Adrenal gland (tissue), 19 donors: ENCODE measurements at places on chromosomes 6 and 20.

GRCh38 chr6:25181350-25181724 lies 97.8 kb upstream of the CARMIL1 start:
- DNase-seq: no peak

- DNase-seq: peak; percentile 40
Measured at GRCh38 chr6:14638906-14639761, 521.6 kb downstream of the CD83 start.

DNA sequence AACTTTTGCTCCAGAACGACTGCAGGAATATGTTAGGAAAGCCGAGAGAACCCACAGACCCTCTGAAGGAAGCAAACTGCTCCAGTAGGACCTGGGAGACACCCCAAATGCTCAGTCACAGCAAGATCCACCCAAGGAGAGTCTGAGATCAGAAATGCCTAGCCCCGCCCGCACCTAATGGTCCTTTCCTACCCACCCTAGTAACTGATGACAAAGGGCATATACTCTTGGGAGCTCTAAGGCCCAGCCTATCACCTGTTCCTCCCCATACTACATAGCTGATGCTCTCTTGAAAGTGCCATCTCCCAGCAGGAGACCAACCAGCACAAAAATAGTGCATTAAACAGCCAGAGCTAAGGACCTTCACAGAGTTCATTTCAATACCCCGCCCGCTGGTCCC lies 67.6 kb downstream of the CD2AP start:
- DNase-seq: no peak

- no peak for DNase-seq
Measured at GRCh38 chr6:37636801-37637561, 60.7 kb downstream of the MDGA1 start.

GRCh38 chr20:38055294-38055693 lies 21.7 kb downstream of the RPRD1B start:
- no peak for DNase-seq

DNA sequence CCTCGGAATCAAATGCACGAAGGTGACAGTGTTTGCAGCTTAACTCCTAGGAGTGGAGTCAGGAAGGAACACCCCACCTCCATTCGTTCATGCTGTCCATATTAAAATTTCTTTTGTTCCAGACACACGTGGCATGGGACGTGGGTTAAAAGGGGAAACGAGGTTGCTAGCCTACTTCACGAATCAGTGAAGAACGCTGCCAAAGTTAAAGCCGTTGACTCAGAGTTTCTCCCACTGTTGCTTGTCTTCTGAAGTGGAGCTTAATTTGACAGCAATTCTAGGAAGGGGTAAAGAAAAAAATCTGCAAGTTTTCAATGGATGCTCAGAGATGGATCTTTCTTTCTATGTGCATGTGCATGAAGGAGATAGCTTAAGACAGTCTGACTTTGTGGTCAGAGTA lies 499.1 kb downstream of the CD83 start:
- no peak for DNase-seq

DNA sequence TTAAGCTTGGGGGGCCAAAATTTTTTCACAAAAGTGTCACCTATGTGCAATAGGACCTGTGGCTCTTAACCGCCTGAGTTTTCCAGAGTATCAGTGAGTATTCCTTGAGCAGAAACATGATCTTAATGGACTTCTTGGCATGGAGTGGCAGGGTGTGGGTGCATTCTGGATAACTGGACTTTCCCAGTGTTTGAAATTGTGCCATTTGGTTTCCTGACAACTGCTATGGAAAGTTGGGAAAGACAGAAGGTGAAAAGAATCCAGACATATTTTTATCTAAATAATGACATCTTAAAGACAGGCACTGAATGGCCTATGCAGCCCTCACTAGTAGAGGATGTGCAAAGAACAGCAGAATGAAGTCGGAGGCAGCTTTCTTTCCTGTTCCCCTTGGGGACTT lies 34.3 kb upstream of the ADTRP start:
- DNase-seq: no peak

DNA sequence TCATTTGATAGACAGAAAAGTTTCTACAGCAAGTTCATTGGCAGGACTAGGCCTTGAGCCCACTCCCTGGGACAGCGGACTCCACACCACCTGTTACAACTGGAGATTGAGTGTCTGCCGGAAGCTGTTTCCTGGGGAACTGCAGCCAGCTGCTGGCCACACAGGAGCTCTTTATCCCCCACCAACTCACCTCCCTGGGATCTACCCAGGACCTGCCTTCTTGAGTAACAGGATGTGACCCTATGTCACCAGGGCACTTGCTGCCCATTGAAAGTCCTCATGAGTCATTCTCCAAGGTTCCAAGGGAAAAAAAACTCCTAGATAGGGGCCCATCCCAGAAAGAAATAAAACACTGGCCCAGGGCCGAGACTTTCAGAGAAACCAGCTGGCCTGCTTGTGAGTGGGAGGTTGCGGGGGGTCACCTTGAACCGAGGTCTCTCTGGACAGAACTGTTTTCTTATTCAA lies 37.4 kb upstream of the SLC9A8 start:
- peak; percentile 96 for DNase-seq

GRCh38 chr6:107740496-107741190 lies 83.5 kb downstream of the SCML4 start:
- DNase-seq: no peak

DNA sequence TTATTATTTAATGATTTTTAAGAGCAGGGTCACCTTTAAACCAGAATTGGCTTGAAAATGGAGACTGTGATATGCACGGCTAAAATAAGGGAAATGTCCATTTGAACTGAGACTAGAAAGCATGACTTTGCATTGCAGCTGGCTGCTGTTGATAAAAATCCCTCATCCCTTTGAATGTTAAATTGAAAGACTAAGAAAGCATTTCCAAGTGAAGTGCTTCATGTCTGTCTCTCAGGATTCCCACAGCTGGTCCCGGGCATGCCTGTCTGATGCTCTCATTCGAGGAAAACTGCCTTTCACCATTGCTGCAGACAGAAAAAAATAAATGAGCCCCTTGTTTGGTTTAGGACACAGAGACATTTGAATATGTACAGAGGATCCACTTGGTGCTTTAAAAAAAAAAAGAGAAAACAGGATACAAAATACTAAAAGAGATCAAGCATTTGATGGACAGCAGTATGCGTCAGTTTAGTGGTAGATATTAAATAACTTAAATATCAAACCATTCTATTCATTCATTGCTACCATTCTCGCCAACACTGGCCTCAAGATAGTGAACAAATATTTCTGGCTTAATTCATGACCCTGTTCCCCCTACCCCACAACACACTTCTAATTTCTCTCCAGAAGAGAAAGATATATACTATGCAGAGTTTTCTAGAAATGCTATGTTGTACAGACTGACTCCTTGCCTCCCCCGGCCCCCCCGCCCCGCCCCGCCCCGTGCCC lies 55.0 kb downstream of the TBC1D7 start:
- DNase-seq: no peak

GRCh38 chr6:121437851-121438651 lies 2.6 kb downstream of the GJA1 start:
- peak; percentile 29 for DNase-seq

GRCh38 chr6:93120154-93120742 lies 299.1 kb downstream of the EPHA7 start:
- DNase-seq: no peak

- DNase-seq: no peak
Measured at GRCh38 chr6:139189665-139190064, 54.8 kb downstream of the HECA start.
